ENCODE measurements at places on chromosomes 4 and X.

DNA sequence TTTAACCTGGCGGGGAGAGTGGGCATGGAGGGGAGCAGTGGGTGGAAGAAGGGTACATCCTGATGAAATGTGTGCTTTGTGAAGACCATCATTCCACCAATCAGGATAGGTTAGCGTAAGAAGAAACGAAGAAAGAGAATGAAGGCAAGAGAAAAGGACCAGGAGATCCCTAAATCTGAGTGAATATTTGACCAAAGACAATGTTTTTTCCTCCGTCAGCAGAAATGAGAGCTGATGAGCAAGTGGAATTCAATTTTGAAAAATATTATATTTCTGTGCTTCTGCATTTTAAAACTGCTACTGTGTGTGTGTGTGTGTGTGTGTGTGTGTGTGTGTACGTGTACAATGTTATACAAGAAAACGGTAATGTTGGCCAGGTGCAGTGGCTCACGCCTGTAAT is 58.3 kb upstream of the NOCT start:
- DNase-seq: no peak

- no peak for DNase-seq
Measured at GRCh38 chr4:111945014-111945413, 200.2 kb upstream of the FAM241A start.

DNA sequence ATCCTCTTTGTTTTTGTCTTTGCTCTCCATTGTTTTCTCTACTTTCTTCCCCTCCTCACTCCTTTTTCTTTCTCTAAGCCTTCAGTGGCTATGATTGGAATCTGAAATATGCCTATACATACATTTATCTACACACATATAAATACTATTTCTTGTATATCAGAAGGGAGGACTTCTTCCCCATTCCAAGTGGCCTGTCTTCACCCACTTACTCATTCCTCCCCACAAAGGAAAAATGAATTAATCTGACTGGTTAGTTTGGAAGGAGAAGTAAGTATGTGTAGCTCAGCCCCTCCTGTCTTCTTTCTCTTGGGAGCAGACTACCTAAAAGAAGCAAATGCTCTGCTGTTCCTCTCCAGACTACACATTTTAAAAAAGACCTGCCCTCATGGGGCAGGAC is 17.7 kb downstream of the GUCY2F start:
- DNase-seq: no peak

GRCh38 chrX:49878128-49878833 is 1.0 kb upstream of the USP27X start:
- DNase-seq: no peak

GRCh38 chr4:26887143-26887542 is 26.5 kb downstream of the STIM2 start:
- no peak for DNase-seq

All from activated naive CD8-positive, alpha-beta T cell treated with anti-CD3 and anti-CD28 coated beads, Interleukin-2, amount 50 U/mL, for 16 hours (primary cell).